ENCODE measurements at places on chromosomes 3 and 15. TPM values are rescaled to one million over a fixed set of nuclear protein-coding genes. Genes with fewer than 3 reads are reported as not detected.

Gene KBTBD8
- 1.8 TPM for total RNA-seq

Gene STX19
- total RNA-seq: not detected

- DNase-seq: no peak
Measured at GRCh38 chr15:70557521-70558258, 205.7 kb downstream of the UACA start.

DNA sequence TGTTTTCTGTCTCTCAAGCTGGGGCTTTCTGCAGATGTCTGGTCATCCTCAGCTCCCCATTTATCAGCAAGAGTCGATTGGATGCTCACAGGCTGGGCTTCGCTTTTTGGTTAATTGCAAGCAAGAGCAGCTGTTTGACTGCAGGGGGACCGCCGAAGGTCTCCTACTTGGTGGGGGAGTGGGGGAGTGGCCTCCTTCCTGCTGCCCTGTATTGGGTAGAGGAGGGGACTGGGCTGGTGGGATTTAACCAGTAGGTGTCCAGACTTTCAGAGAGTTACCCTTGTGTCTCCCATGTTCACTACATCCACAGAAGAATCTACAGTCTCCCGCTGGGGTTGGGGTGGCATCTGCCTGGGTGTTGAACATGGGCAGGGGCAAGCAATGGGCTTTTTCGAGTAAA, 78.7 kb downstream of the PLXNA1 start:
- no peak for DNase-seq

DNA sequence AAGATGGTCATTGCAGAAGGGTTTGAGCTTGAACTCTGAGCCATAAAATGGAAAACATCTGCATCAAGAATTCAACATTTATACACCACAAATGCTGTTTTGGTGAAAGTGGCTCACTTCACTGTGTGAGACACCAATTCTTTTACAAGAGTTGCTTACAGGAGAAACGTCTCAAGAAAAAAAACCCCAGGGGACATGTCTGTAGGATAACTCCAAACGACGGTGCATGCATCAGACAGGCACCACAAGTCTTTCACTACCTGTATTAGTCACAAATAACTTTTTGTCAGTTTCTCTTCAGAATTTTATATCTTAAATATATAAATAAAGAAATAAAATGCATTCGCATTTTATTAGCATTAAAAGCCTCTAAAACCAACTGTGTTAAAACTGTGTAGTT, 164.3 kb downstream of the EFHB start:
- DNase-seq: no peak

Data from epithelial cell of proximal tubule (primary cell).